ENCODE measurements at places on chromosomes 16 and 17.

GRCh38 chr17:60749050-60749449 lies 71.4 kb downstream of the BCAS3 start:
- no peak for DNase-seq

DNA sequence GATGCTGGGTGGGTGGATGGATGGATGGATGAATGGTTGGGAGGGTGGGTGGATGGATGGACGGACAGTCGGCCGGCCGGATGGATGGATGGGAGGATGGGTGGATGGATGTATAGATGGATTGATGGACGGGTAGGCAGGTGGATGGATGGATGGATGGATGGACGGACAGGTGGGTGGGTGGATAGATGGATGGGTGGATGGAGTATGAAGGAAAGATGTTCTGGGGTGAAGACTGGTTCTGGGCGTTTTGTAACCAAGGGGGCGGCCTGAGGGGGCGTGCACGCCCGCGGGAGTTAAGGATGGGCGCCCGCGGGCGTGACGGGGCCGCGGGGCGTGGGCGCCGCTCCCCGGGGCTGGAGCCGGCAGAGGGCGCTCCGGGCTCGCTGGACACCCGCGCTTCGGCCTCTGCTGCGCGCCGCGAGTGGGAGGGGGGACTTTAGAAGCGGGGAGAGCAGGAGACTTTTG lies at the start of gene NECAB2:
NECAB2 (plus strand) TSS at position 407 of the 468 bp plus-strand sequence. CDS start 405 bp downstream, outside the sequence.
- no peak for DNase-seq

DNA sequence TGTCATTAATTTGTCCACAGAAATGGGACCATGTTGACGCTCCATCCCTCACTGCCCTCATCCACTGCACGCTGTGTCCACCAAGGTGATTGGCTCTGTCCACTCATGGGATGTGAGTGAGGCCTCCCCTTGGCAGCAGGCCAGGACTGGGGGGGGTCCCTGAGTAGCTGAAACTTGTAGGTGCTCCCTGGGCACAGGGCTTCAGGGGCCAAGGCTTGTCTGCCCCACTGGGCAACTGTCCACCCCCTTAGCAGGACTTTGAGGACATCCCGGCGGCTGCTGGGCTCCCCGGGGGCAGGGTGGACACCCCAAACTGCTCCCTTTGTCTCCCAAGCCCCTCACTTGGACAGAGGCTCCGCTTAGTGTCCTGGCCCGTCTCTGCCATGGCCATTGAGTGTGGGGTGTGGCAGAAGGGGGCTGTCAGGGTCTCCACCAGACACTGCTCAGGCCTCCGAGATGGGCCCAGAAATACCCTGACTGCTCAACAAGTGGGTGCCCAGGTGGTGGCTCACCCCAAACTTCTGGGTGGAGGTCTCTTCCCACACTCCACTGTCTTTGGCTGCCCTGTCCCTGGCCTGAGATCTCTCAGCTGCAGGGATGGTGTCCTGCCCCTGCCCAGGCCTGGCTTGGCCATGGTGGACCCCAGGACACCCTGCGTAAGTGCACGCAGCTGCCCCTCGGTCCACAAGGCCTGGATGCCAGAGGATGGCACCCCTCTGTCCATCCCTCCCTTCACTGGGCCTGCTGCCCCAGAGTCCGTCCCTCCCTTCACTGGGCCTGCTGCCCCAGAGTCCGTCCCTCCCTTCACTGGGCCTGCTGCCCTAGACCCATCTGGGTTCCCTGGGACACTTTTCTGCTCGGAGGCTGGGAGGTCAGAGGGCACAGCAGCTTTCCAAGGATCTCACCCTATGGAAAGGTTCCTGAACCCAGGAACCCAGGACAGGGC lies 2.9 kb upstream of the RAB40C start:
- no peak for DNase-seq

DNA sequence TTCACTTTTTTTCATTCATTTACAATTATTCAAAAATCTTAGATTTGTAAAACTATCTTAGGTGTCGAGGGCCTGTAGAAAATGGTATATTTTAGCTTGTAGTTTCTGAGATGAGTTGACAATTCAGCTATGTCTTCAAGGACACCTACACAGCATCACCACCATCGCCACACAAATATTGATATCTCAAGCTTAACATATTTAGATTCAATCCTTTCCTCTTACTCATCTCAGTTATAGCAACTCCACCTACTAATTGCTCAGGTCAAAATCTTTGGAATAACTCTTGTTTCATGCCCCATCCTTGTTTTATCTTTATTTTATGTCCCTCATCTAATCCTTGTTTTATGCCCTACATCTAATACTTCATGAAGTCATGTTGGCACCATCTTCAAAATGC lies 276.8 kb downstream of the CDH11 start:
- DNase-seq, result no peak

- DNase-seq, result no peak
Observed at GRCh38 chr16:86184185-86184584, 285.2 kb downstream of the IRF8 start.

GRCh38 chr17:33623841-33624240 lies 330.7 kb upstream of the ASIC2 start:
- DNase-seq, result no peak

- DNase-seq, result no peak
Observed at GRCh38 chr17:30503558-30503957, 26.4 kb downstream of the GOSR1 start.

GRCh38 chr17:8670421-8670820 lies 39.9 kb upstream of the MYH10 start:
- no peak for DNase-seq

DNA sequence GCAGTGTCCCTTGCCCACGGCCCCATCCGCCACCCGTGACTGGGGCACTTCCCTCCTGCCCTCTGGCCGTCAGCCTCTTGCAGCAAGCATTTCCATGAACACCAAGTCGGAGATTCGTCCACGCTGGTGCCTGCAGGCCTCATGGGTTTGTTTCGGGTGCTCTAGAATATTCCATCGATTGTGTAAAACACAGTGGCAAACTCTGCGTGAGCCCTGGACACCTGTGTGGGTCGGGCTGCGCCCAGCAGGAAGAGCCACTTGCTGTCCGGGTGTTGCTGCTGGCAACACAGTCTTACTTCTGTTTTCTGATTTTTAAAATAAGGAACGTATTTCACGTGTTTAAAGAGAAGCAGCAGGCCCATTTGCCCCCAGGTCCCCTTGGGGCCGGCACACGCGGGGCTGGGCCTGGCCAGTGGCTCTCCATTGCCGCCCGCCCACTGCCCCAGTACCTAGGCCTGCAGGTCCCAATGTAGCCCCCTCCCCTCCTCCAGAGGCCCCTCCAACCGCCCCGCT lies 10.0 kb downstream of the CYBC1 start:
- DNase-seq, result no peak

DNA sequence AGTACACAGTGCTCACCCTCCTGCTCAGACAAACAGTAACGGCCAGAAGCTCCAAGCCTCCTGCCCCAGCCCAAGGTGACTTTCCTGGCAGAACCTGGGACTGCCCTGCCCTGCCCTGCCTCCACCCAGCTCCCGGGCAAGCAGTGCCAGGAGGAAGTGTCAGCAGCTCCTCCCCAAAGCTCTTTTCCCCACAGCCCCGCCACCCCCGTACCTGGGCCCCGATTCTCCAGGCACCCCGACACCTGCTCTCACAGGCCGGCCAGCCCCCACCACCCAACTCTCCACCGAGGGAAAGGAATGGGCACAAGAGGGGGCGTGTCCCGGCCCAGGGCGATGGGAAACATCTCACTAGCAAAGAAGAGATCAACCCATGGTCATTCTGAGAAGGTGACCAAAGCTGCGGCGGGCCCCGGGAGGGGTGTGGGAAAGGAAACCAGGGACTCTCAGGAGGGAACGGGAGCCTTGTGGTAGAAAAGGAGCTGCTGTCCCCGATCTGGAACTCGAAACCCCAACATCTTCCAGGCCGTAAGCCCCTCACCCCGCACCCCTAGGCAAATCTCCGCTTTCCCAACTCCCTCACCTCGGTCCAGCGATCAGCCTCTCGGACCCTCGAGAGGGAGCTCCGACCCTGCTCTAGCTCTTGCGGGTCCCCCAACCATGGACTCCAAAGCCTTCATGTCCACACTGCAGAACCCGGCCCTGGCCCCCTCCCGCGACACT lies 1.2 kb downstream of the BCAR1 start:
- peak; percentile 52 for DNase-seq

DNA sequence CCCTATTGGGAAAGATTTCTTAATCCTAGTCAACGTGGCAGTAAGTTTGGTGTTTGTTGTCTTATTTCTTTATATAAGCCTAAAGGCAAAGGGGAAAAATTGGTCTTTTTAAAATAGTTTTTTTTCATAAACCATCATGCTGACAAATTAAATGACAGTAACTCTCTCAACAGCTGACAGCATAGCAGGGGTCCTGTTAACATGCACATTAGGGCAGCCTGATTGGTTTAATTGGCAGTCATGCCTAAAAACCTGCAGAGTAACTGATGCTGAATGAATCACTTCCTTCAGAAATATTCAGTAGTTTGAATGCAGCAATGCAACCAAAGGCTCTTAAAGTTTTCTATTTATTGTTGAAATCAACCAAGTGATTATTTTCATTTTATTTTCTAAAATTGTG lies 85.4 kb downstream of the ITFG1 start:
- DNase-seq, result no peak

DNA sequence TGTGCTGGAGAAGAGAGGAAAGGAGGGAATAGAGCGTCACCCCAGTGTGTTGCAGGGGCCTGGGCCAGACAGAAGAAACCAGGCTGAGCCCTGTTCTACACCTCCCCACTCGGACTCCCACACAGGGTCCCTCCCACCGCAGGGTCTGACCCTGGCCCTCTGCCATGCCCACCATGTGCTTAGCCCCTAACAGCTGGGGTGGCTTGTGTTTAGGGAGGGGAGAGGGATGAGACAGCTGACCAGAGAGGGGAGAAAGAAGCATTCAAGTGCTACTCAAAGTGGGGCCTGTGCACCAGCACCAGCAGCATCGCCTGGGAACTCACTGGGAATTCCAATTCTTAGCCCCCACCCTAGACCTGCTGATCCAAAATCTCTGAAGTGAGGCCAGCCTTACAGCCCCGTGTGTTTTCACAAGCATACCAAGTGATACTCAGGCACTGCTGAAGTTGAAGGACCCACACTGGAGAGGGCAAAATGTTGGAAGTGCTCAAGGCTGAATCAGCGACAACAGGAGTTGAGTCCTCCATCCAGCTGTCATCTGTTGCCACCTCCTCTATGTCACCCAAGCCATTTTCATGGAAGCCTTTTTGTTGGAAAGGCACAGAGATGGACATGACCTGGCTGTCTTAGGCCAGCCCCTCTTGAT lies 47.0 kb downstream of the FZD2 start:
- no peak for DNase-seq

- DNase-seq, result no peak
Observed at GRCh38 chr17:3582915-3583314, 25.3 kb upstream of the TRPV3 start.

DNA sequence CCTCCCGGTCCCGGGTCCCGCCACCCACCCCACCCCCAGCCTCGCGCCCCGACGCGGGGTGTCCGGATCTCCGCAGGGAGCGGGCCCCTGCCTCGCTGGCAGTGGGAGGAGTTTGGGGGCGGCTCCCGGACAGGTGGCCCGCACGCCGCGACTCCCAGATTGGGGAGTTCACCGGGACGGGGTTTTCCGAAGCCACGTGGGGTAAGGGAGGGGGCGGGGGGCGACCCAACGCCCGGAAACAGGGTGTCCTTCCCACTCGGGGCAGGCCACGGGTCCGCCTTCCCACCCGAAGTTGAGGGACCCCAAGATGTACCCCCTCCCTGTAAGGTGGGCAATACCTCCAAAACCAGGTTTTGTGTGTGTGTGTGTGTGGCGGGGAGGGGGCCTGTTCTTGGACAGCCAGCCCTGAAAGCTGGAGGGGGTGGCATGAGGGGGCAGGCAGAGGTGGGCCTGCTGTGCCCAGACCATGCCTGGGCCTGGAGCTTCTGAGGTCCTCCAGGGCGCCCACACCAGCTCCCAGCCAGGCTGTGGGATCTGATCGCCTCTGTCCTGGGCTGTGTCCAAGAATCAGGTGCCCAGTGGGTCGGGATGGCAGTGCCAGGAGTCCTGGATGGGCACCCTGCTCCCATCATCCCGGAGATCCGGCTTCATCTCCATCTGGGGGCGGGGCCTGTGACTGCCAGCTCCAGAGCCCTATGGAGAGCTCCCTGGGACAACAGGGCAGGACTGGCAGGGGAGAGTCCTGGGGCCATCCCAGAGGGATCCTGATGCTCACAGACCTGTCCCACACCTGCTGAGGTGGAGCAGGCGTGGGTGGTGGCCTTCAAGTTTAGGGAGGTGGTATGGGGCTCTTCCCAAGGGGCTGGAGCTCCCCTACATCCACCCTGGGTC lies 767 bp downstream of the SYNGR2 start:
- DNase-seq, result no peak

GRCh38 chr16:56282451-56282850 lies 91.2 kb downstream of the GNAO1 start:
- DNase-seq, result no peak

DNA sequence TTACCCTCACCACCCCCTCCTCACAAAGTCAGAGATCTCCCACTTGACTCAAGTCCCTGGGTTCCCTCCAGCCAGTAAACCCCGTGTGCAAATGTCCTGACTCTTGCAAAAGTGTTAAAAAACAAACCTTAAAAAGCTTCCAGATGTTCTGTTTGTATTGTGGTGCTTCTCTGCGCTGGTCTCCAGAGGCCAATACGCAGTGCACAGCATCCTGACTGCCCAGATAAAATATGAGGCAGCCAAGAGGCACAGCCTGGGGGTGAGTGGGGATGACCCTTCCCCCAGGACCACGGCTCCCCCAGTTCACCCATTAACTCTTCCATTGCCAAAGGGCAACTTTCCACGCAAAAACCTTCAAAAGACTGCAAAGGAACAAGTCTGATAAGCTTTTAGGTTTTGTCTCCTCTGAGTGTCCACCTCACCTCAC lies 291.8 kb downstream of the SOX9 start:
- no peak for DNase-seq

- no peak for DNase-seq
Observed at GRCh38 chr16:29011112-29011511, 26.3 kb downstream of the LAT start.

GRCh38 chr16:74896389-74897370 lies 88.2 kb downstream of the WDR59 start:
- DNase-seq, result no peak

DNA sequence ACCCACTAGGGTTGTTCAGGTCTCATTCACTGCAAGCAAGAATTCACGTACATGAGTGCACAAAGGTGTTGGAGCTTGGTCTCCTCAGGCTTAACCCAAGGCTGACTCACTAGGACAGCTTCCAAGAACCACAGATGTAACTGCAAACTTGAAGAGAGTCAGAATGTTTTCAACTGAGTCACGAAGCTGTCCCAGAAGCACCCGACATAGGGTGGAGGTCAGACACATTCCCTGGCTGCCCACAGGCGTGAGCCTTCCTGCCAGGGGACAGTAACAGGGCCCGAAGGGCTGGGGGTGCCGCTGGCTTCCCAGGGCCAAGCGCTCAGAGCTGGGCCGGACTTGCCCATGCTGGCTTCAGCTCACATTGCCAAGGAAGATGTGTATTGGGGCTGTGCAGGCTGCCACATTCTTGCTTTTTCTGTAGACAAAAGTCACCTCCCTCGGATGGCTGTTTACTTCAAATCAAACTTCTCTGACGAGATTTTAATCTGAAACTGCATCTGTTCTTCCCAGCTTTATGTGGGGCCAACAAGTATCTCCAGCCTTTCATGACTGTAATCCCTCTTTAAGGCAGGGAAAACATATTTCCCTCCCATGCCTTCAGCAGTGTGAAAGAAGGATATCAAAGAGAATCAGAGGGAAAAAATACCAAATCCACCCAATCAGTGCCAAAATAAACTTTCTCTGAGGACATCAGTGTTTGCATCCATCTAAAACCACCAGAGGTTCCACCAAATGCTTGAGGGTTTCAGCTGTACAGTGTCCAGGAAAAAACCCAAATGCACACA lies 14.3 kb downstream of the CMTM3 start:
- no peak for DNase-seq

- no peak for DNase-seq
Observed at GRCh38 chr17:19348806-19349205, 13.7 kb downstream of the B9D1 start.

- DNase-seq, result no peak
Observed at GRCh38 chr17:45977976-45978626, 20.9 kb upstream of the STH start.

Data from right forelimb (tissue), 1 donor.